ENCODE measurements at places on chromosomes 1 and 21. TPM values are rescaled to one million over a fixed set of nuclear protein-coding genes. Genes with fewer than 3 reads are reported as not detected.
A peak's percentile ranks its signal among the peaks of the same experiment; 100 is the strongest.

Gene S100A7
- polyA plus RNA-seq = not detected

Gene MSH4
- 0.67 TPM for polyA plus RNA-seq

Gene KDF1
- polyA plus RNA-seq = not detected

Gene MYOC
- polyA plus RNA-seq = 2.4 TPM

Gene GPR161
- polyA plus RNA-seq = 12.5 TPM

Gene AVPR1B
- 0.14 TPM for polyA plus RNA-seq

Gene KCND3
- polyA plus RNA-seq = 2.1 TPM

Gene RXFP4
- 0.36 TPM for polyA plus RNA-seq

Gene ANKRD34A
- 1.2 TPM for polyA plus RNA-seq

GRCh38 chr21:35136106-35136505 is 87.0 kb upstream of the RUNX1 start:
- no peak for DNase-seq

- DNase-seq = no peak
These were observed 61.2 kb upstream of the ETV3 start for GRCh38 chr1:157199421-157199755.

- DNase-seq = no peak
These were observed 9.3 kb upstream of the FAAP20 start for GRCh38 chr1:2203671-2204414.

DNA sequence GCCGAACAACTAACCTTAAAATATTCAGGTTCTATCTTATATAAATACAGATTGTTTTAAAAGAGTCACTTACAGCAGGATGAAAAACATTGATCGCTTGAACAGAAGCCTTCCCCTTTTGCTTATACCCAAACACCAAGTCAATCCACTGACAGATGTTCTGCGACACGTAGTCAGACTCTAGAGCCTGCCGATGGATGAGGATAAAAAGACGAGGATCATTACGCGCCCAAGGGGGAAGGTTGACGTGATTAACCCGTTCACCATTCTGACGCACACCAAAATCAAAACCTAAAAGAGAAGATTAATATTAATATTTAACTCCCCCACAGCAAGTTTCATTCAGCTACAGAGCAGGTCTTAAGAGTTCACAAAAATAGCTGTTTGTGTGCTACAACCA is 59.4 kb upstream of the GNG4 start:
- no peak for DNase-seq

DNA sequence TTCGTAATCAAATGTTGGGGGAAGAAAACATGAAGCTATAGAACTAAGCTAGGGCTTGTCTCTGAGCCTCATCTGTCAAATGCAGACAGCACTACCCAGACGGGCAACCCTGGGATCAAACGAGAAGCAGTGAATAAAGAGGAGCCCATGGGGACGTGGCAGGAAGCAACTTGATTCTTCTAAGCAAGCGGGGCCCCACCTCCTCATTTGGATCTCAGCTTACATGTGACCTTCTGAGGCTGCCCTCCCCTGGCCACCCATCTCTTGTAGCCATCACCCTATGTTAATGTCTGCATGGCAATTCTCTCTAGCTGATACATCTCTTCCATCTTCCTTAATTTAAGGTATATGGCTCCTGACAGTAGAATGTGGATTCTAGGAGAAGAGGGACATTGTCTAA is 171.3 kb downstream of the IGSF21 start:
- DNase-seq = no peak

DNA sequence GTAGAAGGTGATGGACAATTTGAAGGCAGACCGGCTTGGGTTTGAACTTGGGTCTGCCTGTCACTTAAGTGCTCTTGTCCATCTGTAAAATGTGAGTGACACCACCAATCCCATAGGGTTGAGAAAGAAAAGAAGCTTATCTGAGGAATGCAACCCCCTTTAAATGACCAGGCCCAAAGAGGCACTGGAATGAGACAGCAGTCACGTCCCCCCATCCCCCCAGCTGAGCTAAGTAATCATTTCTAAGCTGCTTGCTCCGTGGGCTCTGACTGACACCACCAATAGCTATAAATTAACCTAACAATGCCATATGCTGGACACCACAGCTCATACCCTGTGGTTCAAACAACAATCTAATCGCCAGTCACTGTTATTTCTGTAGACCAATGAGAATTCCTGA is 15.1 kb downstream of the LCA5L start:
- DNase-seq = no peak

DNA sequence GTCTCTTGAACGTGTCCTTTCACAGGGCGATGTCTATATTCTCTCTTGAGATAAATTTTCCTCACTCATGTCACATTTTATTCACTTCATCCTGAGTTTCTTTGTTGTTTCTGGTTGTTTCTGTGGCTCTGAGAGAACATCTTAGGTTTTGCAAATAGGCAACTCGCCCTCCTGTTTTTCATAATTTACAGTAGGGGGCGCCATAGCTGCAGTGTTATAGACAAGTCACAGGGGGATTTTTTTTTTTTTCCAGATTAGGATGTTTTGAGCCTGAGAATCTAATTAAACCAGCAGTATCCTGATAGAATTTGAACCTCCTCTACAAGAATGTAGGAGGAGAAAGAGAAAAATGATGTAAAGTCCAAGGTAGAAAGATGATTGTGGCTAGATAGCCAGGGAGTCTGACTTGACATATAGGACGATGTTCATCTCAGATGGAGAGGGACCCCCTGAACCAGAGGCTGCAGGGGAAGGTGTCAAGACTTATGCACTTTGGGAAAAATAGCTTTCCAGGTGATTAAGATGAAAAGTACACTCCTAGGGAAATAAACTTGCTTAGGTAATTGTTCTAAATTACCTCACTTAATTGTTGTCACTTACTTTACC is 76.3 kb downstream of the ZP4 start:
- no peak for DNase-seq

- DNase-seq = no peak
These were observed 181.7 kb upstream of the DPYD start for GRCh38 chr1:98102345-98103030.

DNA sequence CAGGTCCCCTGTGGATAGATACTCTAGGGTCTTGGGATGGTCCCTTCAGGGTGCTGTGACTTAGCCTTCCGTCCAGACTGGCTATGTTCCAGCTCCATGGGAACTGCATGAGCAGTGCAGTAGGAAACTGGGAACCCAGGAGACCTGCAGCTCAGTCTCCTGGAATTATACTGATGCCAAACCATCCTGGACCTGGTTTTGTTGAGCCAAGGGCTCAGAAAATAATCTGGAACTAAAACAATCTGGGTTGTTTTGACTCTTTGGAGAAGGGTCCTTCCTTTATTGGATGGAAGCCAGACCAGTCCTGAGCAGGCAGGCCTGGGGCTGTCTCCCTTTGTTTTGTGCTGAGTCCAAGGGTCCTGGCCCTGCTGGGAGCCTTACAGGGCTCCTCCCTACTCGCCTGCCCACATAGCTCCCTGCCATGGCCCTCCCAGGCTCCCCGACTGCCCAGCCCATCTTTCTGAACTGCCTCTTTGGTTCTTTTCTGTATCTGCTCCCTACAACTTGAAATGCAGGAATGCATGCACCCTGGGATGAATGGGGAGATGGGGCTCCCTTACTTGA is 1.2 kb downstream of the IPO13 start:
- no peak for DNase-seq

DNA sequence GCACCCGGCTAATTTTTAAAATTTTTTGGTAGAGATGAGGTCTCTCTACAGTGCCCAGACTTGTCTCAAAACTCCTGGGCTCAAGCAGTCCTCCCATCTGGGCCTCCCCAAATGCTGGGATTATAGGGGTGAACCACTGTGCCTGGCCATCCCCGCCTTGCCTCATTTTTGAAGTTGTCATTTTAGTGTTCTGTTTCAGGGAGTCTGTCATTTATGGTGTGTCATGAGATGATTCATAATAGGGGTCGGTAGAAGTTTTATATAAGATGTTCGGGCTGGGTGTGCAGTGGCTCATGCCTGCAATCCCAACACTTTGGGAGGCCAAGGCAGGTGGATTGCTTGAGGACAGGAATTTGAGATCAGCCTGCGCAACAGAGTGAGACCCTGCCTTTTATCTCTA is 8.5 kb downstream of the PRCC start:
- no peak for DNase-seq

DNA sequence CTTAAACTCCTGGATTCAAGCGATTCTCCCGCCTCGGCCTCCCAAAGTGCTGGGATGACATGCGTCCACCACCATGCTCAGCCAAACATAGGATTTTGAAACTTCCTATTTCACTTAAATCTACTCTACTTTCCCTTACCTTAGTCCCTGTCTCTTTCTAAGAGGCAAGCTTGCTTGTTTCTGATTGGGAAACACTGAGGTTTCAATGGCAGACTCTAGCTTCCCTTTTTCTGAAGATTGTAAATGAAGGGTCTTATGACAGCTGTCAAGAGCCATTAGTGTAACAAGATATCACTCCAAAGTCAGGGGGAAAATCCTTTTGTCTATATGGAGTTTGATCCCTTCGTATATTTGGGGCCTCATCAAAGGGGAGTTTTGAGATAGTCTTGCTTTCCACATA is 23.5 kb upstream of the LMO4 start:
- DNase-seq = no peak

GRCh38 chr1:206722751-206723461 is 38.2 kb downstream of the MAPKAPK2 start:
- DNase-seq = no peak

GRCh38 chr1:6331543-6332273 is 61.9 kb downstream of the ACOT7 start:
- DNase-seq = no peak

DNA sequence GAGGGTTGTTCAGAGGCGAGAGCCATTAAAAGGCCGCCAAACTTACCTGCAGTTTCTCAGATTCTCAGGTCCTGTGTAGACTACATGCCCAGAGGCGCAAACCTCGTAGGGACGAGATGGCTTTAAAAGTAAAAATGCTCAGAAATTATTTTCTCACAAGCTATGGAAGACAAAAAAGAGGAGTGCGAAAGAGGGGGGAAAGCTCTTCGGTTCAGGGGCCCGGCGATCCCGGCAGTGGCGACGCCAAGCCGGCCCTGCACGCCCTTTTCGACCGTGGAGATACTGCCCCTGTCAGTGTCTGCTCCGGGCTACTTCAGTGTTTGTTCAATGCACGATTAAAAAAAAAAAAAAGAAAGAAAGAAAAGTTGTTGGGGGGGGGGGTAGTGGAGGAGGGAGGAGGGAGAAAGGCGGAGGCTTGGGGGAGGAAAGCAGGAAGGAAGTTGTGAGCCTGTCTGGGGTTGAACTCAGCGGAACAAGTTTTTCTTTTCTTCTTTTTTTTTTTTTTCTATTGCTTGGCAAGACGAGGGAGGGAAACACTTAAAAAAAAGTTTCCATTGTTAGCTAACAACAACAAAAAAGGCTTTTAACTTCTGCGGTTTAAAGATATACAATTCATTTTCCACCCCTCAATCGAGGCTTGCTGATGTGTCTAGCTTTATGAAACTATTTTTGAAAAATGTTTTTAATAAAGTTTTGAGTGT is at the start of gene ITPKB:
TSS of gene ITPKB (minus strand) at position 288 of the 701 bp plus-strand sequence. CDS start 1,824 bp downstream, outside the sequence.
- peak; percentile 83 for DNase-seq

- no peak for DNase-seq
These were observed 23.5 kb downstream of the TRIM62 start for GRCh38 chr1:33158366-33158765.

- DNase-seq = no peak
These were observed 227.1 kb downstream of the DISC1 start for GRCh38 chr1:231853588-231854207.

- DNase-seq = no peak
These were observed 14.0 kb downstream of the AK2 start for GRCh38 chr1:33022650-33023200.

DNA sequence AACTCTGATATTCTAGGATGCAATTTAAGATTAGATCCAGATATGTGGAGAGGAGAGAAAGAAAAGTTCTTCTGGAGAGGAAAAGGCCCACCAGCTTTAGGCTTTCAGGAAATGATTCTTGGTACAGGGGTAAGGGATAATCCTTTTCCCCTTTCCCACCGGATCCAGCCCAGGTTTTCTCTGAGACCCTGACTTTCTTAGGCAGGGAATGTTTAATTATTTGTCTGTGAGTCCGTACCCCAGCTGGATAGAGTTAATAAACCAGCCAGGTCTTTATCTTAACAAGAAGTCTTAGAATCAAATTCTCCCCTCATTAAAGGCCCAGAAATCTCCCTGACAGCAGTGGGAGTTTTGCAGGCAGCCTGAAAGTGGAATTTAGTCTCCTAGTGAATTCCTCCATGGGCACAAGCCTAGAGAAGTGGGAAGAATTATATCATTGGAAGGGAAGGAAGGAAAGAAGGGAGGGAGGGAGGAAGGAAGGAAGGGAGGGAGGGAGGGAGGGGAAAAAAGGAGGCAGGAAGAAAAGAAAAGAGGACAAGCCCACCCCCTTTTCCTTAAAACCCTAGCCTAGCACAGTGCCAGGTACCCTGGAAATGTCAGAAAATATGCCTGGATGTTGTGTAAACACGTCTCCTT is 189.0 kb downstream of the PLPP3 start:
- DNase-seq = no peak

DNA sequence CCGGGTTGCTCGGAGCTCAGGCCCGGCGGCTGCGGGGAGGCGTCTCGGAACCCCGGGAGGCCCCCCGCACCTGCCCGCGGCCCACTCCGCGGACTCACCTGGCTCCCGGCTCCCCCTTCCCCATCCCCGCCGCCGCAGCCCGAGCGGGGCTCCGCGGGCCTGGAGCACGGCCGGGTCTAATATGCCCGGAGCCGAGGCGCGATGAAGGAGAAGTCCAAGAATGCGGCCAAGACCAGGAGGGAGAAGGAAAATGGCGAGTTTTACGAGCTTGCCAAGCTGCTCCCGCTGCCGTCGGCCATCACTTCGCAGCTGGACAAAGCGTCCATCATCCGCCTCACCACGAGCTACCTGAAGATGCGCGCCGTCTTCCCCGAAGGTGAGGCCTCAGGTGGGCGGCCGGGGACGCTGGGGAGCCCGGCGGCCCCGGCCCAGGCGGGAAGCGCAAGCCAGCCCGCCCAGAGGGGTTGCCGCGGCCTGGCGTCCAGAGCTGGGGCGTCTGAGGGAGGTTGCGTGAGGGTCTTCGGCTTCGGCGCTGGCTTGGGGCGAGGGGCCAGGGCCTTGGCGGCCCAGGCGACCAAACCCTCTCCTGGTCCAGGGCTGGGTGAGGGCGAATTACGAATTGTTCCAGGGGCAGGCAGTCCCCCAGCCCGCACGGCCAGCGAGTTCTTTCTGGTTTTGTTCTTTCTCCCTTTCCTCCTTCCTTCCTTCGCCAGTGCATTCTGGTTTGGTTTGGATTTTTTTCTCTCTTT is 805 bp downstream of the SIM2 start:
- DNase-seq = no peak

DNA sequence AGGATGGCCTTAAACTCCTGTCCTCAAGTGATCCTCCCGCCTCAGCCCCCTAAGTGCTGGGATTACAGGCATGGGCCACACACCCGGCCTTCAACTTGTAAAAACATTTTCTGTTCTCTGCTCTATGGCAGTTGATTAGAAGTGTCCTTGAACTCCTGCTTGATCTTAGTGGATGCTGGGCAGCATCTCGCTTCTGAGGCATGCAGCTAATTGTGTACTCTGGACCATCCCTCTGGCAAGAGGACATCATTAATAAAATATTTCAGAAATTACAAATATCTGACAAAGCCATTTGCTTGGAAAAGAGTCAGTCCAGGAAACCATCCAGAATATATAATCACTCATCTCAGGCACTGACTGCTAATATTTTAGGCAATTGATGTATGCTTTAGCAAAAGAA is 8.1 kb downstream of the NGF start:
- DNase-seq = no peak
